GM12878 (cell line): ENCODE measurements at places on chromosomes 1 and 21. TPM values are rescaled to one million over a fixed set of nuclear protein-coding genes. Genes with fewer than 3 reads are reported as not detected.

Gene CNR2
- polyA plus RNA-seq: 12.1 and 12.2 TPM in 2 replicates

DNA sequence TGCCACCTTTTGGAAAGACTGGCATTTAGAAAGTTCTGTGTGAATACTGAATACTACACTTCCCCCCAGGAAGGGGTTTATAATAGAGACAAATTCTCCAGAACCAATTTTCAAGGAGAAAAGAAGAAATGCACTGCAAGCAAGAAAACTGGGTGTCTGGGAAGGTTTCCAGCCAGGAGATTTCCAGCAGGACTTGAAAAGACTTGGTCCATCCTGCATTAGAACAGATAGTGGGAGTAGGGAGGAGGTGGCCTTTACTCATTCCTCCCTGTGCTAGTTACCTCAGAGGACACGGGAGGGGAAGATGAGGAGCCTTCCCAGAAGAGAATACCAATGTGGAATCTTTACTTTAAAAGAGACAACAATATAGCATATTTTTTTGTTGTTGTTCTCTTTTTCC, 52.4 kb downstream of the FAM78B start:
- no peaks in the 10 kb centered on the region for H3K36me3 ChIP-seq
- no peaks in the 10 kb centered on the region for H3K27me3 ChIP-seq
- H3K4me1 ChIP-seq: no peaks in the 10 kb centered on the region
- no peak for DNase-seq
- H3K27ac ChIP-seq: no peak overlapping the region

DNA sequence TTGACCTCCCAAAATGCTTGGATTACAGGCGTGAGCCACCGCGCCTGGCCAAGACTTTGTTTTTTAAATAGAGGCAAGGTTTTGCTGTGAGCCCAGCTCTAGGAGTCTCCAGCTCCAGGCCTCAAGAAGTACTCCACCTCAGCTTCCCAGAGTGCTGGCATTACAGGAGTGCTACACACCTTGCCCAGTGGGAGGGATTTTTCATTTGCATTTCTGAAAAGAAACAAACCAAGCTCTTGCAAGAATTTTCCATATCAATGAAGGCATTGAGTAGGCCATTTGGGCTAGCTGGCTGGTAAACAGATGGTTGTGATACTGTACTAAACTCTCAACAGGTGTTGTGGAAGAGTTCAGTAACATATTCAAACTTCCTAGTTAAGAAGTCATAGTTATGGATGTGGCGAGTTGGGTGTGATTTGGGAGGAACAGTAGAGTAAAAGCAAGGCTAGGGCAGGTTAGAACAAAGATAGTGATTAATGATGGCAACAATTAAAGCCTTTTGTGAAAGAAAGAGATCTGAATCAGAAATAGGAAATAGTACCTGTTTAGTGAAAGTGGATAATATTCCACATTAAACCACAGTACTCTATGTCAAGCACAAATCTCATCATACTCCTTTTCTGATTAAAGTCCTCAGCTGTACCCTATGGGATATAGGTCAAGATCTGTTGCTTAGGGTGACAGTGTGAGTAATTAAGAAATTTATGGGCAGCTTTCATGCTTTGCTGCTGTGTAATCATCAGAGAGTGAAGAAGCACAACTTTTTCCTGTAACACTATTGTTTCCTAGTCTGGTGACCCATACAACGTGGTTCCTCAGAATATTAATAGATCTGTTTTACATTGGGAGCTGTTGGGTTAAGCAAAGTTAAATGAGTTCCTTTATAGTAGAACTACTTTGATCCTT, 10.7 kb downstream of the AKIRIN1 start:
- no peaks in the 10 kb centered on the region for H3K27me3 ChIP-seq
- no peak overlapping the region for H3K4me3 ChIP-seq
- DNase-seq: no peak
- no peak overlapping the region for H3K27ac ChIP-seq
- no peaks in the 10 kb centered on the region for H3K4me1 ChIP-seq

Gene PTGER3
- not detected in 2 replicates for polyA plus RNA-seq

Gene PGBD5
- polyA plus RNA-seq: not detected in 2 replicates

DNA sequence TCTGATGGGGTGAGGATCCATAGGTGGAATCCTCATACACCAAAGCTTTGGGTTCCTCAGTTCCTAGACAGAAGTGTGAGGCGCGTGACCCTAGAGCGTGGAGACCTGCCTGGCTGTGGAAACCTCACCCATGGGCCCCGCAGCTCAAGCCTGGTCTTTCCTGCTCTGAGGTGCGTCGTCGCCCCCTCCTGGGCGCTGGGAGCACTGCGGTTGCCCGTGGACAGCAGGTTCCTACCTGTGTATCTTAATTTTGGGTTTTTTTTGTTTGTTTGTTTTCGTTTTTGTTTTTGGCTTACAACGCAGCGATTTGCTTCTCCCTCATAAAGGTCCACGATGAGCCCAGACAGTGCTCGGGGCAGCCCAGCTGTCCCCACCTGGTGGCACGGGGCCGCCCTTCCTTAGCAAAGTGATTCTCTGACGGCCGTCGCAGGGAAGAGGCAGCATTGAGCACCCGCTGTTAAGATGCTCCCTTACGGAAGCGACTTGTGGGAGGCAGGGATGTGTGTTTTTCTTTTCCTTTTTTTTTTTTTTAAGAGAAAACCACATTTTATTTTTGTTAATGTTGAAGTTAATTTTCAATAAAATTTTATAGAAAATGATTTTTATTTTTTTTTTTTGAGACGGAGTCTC, 36.5 kb upstream of the TRAPPC10 start:
- peak; percentile 33 for DNase-seq
- H3K36me3 ChIP-seq: peaks cover 16% of the 10 kb centered on the region
- H3K4me1 ChIP-seq: peaks cover 6% of the 10 kb centered on the region
- H3K4me3 ChIP-seq: no peak overlapping the region

DNA sequence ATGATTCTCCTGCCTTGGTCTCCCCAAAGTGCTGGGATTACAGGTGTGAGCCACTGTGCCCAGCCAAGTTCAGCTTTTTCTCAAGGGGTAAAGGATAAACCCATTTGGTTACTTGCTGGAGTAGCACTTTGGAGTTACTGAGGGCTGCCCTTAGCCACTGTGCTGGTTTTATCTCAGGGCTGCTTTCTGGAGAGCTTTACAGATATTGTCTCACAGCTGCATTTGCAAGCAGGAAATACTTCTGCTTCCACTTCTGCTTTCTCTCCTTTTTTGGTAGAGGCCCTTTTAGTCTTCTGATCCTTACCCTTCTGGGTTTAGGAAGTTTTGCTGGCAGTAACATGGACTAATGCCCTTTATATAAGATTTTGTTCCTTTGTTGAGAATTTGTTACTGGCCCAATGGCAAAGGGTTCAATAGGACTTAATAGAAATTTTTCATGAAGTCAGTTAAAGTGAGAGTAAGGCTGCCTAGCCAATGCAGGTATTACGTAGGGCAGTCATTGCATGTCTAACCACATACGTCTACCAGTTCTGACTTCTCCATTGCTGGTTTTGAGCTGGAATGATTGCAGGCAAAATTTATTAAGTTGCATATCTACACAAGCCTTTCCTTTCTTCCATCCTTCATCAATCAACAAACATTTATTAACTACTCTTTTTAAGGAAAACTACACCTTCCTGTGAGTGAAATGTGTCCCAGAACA, 24.4 kb downstream of the CAP1 start:
- H3K27ac ChIP-seq: peak overlapping the region; percentile 80
- H3K4me1 ChIP-seq: peaks cover 38% of the 10 kb centered on the region
- H3K27me3 ChIP-seq: no peaks in the 10 kb centered on the region
- H3K36me3 ChIP-seq: peaks cover 53% of the 10 kb centered on the region
- H3K4me3 ChIP-seq: 0 out of 2 replicates have a peak overlapping the region, but pooled peaks have one; percentile 7

DNA sequence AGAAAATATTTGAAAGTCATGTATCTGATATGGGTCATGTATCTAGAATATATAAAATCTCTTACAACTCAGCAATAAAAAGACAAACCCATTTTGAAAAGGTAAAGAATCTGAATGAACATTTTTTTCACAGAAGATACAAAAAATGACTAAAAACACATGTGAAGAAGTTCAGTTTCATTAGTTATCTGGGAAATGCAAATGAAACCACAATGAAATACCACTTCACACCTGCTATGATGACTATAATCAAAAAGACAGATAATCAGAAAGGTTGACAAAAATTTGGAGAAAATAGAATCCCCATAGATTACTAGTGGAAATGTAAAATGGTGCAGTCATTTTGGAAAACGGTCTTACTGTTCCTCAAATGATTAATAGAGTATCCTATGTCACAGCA, 631.0 kb downstream of the MRPL39 start:
- no peak overlapping the region for H3K27ac ChIP-seq
- no peaks in the 10 kb centered on the region for H3K4me1 ChIP-seq
- no peak overlapping the region for H3K4me3 ChIP-seq
- no peaks in the 10 kb centered on the region for H3K36me3 ChIP-seq

Gene AK5
- polyA plus RNA-seq: 0.05 and 0.08 TPM in 2 replicates

DNA sequence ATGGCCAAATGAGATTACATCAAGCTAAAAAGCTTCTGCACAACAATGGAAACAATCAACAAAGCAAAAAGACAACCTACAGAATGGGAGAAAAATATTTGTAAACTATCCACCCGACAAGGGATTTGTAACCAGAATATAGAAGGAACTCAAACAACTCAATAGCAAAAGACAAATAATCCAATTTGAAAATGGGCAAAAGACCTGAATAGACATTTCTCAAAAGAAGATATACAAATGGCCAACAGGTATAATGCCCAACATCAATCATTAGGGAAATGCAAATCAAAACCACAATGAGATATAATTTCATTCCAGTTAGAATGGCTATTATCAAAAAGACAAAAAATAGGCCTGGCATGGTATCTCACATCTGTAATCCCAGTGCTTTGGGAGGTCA, 140.0 kb downstream of the GLUL start:
- H3K27ac ChIP-seq: no peak overlapping the region
- H3K4me3 ChIP-seq: no peak overlapping the region
- no peak for DNase-seq
- no peaks in the 10 kb centered on the region; the same call in none of the 2 replicates for H3K4me1 ChIP-seq
- H3K27me3 ChIP-seq: no peaks in the 10 kb centered on the region

Gene GJA9
- 0.13 TPM in 1 of 2 replicates, not detected in the other for polyA plus RNA-seq

DNA sequence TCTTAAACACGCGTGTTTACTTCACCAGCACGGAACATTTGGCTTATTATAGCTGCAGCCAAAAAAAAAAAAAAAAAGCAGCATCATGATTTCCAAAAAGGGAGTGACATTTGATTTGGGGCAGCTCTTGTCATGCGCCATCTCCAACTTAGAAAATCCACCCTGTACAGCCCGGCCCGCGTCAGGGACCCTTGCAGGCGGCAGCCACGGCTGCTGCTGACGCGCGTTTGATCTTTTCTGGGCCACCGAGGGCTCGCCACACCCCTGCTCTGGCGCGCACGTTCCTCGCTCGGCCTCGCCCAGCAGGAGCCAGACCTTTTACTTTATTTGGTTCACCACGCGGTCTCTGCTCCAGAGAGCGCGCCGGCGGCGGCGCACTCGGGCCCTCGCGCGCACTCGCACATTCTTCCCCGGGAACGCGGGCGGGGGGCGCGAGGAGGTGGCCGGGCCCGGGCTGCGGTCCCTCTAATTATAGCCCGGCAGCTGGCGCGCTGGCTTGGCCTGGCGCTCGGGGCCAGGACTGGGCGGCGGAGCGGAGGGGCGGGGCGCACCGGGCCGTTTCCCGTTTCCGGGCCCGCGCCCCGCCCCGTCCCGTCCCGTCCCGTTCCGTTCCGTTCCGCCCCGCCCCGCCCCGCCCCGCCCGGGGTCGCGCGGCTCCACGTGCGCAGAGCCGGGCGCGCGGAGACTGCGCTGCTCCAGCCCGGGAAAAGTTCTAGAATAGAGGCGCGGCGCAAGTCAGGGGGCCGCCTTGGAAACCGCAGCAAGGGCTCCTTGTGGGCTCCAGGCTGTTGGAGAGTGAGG, 10.2 kb downstream of the IRF2BP2 start:
- no peaks in the 10 kb centered on the region for H3K36me3 ChIP-seq
- H3K27ac ChIP-seq: peak overlapping the region; percentile 75
- peaks cover 22% of the 10 kb centered on the region for H3K4me1 ChIP-seq
- peak overlapping the region; percentile 67; the same call in 1 of the 2 replicates for H3K4me3 ChIP-seq
- DNase-seq: no peak
- no peaks in the 10 kb centered on the region for H3K27me3 ChIP-seq

GRCh38 chr1:24257373-24257772, 61.8 kb upstream of the GRHL3 start:
- DNase-seq: no peak
- no peak overlapping the region for H3K4me3 ChIP-seq
- H3K27ac ChIP-seq: no peak overlapping the region
- H3K36me3 ChIP-seq: no peaks in the 10 kb centered on the region; the same call in 1 of the 2 replicates
- peaks cover 1% of the 10 kb centered on the region for H3K27me3 ChIP-seq
- H3K4me1 ChIP-seq: no peaks in the 10 kb centered on the region

GRCh38 chr1:2174348-2175054, 20.1 kb downstream of the FAAP20 start:
- no peak overlapping the region for H3K27ac ChIP-seq
- H3K36me3 ChIP-seq: no peaks in the 10 kb centered on the region
- H3K4me3 ChIP-seq: no peak overlapping the region
- H3K4me1 ChIP-seq: no peaks in the 10 kb centered on the region
- H3K27me3 ChIP-seq: no peaks in the 10 kb centered on the region

- no peak for DNase-seq
- H3K27me3 ChIP-seq: no peaks in the 10 kb centered on the region
- H3K4me3 ChIP-seq: no peak overlapping the region
- H3K36me3 ChIP-seq: no peaks in the 10 kb centered on the region
- H3K27ac ChIP-seq: no peak overlapping the region
Observed at GRCh38 chr1:5733596-5733995, 258.6 kb downstream of the NPHP4 start.

GRCh38 chr1:213276236-213276635, 225.2 kb downstream of the RPS6KC1 start:
- no peaks in the 10 kb centered on the region for H3K4me1 ChIP-seq
- no peaks in the 10 kb centered on the region for H3K27me3 ChIP-seq
- H3K27ac ChIP-seq: no peak overlapping the region
- no peaks in the 10 kb centered on the region; the same call in 1 of the 2 replicates for H3K36me3 ChIP-seq
- DNase-seq: no peak
- no peak overlapping the region for H3K4me3 ChIP-seq
